ENCODE measurements at places on chromosomes 3 and 15.
A peak's percentile ranks its signal among the peaks of the same experiment; 100 is the strongest.

GRCh38 chr3:119352863-119353527, 58.8 kb downstream of the ARHGAP31 start:
- DNase-seq = peak; percentile 47

DNA sequence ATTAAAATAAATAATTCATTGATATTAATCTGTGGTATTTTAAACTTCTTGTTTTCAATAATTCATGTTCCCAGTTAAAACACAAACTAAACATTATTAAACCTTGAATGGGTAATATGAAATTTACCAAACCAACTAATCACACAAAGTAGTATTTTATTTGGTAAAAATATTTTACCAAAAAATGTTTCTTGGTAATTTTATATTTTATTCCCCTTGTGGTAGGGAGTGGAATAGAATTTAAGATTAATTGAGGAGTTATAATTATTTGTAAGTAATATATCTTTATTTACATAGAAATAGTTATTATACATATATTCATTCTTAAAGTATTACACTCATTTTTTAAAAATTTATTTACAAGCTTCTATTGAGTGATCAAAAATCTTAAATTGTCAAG, 1350.9 kb downstream of the OTOL1 start:
- DNase-seq = no peak

DNA sequence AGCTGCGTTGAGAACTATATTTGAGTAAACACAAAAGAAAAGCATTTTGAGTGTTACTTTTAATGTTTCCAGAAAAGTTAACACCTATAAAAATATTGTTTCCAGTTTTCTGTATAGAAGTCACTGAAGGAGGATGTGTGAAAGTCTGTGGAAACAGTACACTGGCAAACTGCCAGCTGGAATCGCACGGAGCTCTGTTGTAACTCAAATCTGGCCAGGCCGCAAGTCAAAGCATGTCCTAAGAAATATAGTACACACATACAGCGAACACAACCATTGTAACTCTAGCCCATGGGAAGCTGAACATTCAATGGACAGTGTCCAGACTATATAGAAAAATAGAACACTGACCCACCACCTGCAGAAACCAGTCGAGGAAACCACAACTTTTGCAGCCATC, 657.2 kb downstream of the FHIT start:
- DNase-seq = peak; percentile 78

GRCh38 chr15:35986191-35986721, 440.3 kb upstream of the DPH6 start:
- DNase-seq = peak; percentile 52

DNA sequence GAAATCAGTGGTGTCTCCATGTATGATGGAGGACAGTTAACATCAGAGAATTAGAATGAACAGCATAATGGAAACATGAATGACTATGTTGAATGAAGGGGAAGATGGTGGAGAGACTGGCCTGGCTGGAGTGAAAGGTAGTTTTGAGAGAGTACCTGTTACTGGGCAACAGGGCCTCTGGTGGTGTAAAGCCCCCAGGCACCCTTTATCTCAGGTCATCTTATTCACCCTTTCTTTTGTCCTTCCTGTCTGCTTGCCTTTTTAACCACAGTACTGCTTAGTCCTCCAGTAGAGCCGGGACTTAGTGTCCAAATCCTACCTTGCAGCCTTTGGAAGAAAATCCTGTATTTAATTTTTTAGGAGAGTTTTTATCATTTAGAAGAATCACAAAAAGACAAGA, 6.2 kb downstream of the IREB2 start:
- no peak for DNase-seq

- DNase-seq = no peak
Observed at GRCh38 chr15:56729561-56729960, 3.7 kb downstream of the ZNF280D start.

DNA sequence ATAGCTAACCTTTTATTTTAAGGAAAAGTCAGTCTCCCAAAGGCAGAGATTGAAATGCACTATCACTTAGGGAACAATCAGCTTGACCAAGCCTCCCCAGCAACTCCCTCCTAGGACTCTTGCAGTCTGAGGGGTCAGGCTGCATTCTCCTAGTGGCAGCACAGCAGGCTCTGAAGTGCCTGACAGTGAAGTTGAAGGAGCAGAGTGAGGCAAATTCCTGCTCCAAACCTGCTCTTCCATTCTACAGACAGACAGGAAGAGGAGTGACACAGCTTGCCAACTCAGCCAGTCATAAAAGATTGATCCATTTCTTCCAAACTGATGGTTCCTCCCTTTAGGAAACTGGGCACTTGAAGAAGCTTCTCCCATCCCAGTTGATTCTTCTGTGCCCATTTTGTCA, 43.9 kb upstream of the SMAD3 start:
- DNase-seq = no peak

GRCh38 chr3:177237206-177237605, 39.9 kb upstream of the TBL1XR1 start:
- DNase-seq = no peak
